ENCODE measurements at places on chromosomes 16 and 17.

DNA sequence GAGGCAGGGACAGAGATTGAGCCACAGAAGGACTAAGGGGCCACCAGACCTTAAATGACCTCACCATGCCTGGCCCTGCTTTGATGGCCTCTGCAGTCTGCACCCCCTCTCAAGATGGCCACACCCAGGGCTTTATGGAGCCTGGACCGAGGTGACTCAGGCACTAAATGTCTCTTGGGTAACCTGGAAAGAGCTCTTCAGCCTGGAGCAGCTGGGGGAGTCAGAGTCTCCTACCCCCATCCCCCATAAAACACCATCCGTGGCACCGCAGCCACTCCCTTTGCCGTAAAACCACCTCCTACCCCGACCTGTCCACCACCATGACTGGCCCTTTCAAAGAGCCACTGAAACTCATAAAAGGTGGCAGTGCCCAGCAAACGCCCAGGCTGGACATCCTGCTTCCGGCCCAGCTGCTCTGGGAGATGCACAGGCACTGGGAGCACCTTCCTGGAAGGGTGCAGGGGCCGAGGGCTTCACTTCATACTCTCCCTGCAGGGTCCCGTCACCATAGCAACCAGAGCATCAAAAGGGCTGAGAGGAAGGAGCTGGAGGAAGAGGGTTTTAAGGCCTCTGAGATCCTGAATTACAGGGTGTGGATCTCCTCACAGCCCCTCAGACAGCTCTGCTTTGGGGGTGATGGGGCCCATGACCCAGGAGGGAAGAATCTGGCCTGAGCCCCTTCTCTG lies 22.3 kb downstream of the FOXN1 start:
- no peak for DNase-seq

GRCh38 chr16:89406277-89406888 lies 84.0 kb downstream of the ANKRD11 start:
- no peak for DNase-seq

DNA sequence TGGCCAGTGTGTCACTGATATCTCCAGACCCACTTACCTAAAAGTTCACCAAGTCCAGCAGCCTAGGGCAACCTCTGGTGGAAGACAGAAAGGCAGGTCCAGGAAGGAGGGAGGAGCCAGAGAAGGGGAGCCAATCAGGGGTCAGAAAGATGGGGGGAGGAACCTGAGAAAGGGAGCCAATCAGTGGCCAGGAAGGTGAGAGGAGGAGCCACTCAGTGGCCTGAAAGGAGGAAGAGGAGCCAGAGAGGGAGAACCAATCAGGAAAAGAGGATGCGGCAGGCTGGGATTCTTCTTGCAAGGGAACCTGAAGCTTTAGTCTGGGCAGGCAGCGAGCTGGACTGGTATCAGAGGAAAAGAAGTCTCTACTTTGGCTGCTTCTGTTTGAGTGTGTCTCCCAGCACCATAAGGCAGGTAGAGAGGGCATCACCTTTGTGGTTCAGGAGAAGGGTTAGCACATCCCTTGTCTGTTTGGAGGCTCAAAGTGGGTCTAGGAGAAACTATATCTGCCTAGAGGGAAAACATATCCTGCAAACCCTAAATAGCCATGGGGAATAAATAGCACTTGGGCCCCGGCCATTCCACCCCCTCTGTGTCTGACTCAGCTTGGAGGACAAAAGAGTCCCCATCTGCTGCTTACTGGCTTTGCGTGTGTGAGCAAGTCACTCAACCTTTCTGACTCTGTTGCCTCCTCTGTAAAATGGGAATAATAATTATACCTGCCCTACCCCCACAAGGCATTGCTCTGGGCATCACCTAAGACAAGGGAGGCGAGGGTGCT lies 43.4 kb upstream of the CRHR1 start:
- DNase-seq, result peak; percentile 37

DNA sequence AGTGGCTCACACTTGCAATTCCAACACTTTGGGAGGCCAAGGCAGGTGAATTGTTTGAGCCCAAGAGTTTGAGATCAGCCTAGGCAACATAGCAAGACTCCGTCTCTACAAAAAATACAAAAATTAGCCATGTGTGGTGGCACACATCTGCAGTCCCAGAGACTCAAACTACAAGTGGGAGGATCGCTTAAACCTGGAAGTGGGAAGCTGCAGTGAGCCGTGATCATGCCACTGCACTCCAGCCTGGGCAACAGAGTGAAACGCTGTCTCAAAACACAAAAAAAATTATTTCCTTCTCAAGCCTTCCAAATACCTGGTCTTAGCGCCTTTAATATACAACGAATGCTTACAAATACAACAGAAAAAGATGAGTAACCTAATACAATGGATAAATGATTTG lies 19.7 kb upstream of the CBX2 start:
- DNase-seq, result no peak

DNA sequence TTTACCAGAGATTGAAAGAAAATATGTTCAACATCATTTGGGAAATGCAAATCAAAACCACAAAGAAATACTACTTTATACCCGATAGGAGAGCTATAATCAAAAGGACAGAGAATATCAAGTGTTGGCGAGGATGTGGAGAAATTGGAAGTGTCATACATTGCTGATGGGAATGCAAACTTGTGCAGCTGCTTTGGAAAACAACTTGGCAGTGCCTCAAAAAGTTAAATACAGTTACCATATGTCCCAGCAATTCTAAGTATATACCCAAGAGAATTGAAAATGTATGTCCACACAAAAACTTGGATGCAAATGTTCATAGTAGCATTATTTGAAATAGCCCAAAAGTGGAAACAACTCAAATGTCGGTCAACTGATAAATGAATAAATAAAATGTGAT lies 17.0 kb upstream of the TANC2 start:
- DNase-seq, result no peak

Measured in fibroblast of skin of scalp (primary cell).